GDM1 (cell line): ENCODE measurements at places on chromosomes 12 and 14.

DNA sequence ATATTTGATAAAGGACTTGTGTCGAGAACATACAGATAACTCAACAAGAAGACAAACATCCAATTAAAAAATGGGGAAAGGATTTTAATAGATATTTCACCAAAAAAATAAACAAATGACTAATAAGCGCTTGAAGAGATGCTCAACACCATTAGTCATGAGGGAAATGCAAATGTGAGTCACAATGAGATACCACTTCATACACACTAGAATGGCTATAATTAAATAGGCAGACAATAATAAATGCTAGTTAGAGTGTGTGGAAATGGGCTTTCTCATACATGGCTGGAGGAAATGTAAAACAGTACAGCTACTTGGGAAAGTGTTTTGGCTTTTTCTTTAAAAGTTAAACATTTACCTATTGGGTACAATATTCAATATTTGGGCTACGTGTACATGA is 34.8 kb downstream of the DLK1 start:
- no peak for DNase-seq

DNA sequence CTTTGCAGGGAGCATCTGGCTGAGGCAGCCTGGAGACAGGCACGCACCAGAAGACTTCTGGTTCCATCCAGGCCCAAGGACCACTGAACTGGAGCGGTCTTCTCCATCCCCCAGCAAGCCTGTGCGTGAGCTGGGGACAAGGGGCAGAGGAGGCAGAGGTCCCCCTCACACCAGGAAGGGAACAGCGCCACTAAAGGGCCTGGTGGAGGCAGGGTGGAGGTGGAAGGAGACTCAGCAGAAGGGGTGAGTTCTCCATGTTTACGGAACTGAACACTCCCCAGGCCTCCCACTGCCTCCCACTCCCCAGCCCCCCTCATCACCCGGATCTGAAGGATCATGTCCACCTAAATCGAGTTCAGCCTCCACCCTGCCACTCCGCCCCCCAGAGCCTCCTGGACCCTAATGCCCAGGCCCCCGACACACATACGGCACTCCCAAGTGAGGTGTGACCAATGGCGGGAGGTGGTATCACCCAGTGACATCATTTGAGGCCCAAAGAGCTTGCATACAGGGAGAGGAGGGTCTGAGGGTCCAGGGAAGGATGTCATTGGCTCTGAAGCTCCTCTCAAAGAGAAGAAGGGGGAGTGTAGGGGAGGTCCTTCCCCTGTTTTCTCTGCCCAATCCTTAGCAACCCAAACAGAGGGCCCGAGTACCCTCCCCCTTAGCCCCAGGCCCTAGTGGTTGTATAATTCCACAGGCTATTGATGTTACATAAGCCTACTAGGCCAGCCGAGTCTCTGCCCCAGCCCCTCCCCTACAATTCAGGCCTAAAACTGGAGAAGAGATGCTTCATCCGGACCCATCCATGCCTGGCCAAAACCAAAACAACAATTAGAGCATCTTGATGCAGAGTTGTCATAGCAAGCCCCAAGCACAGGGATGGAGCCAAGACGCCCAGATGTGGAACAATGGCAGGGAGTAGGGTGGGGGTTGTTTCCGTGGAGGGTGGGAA is 1.0 kb downstream of the FAIM2 start:
- no peak for DNase-seq

- no peak for DNase-seq
These were observed 75.2 kb downstream of the SPRING1 start for GRCh38 chr12:116662612-116663144.

DNA sequence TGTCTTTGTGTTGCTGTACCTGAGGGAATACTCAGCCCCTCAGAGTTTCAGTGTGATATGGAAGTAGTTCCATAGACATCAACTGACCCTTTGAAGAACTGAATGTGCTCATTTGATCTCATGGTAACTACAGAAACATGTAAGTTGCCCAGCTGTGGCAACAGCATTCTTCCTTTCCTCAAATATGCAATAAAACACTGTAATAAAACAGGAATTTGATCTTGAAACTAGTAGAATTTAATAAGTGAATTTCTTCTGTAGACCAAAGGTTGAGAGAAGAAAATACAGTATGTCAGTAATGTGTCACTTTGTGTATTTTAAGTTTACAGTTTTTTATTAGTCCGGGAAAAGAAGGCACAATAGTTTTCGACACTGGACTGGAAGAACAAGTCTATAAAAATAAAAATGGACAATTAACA is 31.9 kb downstream of the KCTD10 start:
- DNase-seq: no peak

GRCh38 chr14:55458800-55459515 is 18.5 kb upstream of the TBPL2 start:
- no peak for DNase-seq

DNA sequence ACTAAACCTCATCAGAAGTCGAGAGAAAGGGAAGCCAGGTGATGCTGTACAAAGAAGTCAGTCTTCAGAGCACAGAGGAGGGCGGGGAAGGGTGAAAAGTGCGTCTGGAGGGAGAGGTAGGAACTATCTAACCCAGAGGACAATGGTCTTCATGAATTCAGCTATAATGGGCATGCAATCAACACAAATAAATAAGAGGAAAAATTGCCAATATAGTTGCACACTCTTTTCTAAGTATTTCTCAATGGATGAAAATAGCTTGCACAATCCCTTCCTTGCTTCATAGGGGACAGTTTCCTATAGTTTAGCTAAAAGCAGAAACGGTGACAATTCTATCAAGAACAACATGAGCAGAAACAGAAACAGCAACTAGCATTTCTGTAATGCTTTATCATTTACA is 931.2 kb downstream of the AACS start:
- DNase-seq: no peak

DNA sequence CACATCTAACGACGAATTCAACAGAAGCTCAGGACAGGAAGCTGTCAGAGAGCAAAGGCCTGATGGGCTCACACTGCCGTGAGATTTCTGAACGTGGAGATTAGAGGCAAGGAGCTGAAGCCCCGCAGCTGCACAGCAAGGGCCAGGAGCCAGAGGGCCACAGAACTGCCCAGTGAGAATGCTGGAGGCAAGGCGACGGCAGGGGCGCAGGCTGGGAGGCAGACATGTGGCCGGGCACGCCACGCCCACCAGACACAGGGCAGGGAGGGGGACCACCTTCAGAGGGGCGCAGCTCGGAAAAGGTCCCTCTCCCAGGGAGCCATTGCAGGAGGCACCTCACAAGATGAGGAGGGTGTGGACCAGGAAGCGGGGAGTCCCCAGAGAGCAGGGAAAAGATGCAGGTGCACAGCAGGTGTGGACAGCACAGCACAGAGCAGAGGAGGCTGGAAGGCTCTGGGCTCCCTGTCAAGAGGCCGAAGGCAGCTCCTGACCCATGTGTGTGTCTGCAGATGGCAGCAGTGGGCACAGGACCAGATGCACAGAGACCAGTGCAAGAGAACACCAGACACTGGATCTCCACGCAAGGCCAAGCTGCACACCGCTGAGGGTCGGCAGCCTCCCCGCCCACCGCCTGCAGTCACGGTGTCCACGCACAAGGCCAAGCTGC is 23.0 kb downstream of the BTBD6 start:
- no peak for DNase-seq

DNA sequence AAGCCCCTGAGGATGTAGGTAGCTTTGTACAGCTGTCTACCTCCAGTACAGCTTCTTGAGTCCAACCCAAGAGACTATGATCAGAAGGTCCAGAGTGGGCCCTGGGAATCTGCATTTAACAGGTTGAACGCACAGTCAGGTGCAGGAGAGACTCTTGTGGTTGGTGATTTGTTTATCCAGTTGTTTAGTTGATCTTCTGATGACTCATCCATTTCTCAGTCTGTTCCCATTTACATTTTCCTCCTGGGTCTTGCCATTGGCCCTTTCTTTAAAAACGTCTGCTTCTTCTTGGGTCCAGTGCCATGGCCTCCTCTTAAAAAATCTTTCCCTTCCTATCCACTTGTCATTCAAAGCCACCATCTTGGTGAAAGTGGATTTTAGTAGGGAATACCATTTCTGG is 734.2 kb downstream of the MED13L start:
- DNase-seq: no peak

- DNase-seq: no peak
These were observed 15.7 kb upstream of the ACOT1 start for GRCh38 chr14:73521229-73521628.

DNA sequence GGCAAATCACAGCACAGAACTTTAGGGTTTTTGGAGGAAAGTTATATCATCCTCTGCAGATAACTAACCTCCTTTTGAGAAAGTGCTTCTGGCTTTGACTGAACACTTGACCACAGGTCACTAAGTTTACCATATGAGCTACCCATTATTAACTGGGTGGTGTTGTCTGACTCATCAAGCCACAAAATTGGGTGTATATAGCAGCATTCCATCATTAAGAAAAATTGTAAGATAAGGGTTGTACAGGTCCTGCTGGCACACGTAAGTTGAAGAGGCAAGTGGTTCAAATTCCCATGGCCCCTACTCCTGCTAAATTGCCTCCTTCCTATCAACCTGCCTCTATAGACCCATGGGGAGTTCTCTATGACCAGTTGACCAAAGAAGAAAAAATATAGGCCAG is 39.5 kb downstream of the L2HGDH start:
- no peak for DNase-seq

DNA sequence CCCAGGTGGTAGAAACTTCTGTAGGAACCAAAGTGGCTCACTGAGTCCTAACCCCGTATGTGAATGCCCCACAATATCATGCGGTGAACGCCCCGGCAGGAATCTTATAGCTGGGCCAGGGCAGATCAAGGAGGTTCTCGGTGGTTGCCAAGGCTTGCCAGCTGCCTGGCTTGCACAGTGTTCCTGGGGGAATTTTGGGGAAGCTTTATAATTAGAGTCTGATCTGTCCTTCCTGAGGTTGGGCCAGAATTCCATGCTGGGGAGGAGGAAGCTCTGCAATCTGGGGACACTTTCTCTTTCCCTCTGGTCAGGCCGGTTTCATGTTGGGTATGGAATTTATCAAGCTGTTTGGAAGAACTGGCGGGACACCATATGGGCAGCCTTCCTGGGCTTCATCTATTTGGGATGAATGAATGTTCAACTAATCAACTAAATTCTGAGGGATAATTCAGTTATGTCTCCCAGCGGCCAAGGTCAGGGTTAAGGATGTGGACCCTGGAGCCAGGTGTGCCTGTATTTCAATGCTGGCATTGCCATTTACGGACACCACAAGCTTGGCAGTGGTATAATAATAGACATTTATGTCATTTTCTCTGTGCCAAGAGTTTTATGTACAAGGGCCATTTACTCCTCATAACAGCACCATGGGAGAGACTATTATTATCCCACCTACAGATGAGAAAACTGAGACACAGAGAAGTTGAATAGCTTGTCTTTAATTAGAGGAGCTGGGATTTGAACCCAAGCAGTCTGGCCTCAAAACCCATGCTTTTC is 54.3 kb downstream of the SVOP start:
- DNase-seq: no peak

DNA sequence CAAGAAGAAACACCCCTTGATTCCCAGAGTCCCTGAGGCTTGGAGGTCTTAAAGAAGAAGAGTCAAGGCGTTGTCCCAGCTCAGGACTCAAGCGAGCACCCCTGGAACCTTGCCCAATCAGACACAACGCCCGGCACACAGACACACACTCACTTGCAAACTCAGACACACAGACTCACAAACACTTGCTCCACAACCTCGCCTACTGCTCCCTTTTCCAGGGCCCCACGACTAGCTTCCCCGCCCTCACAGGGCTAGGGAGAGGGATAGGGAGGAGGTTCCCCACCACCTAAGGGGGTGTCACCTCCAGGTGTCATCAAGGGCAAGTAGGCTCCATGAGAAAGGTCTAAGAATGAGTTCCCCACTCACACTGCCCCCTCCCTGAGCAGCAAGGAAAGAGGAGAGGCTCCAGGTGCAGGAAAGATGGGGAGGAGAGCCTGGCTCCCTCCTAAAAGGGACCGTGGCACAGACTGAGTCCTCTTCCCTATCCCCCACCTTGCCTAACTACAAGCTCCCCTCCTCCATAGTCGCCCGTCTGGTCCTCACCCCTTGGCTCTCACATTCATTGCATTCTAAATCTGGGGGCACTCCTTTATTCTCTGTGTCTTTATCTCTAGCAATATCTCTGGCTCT is 717 bp downstream of the WNT10B start:
- DNase-seq: no peak

GRCh38 chr14:74912801-74913200 is 10.3 kb downstream of the RPS6KL1 start:
- no peak for DNase-seq

DNA sequence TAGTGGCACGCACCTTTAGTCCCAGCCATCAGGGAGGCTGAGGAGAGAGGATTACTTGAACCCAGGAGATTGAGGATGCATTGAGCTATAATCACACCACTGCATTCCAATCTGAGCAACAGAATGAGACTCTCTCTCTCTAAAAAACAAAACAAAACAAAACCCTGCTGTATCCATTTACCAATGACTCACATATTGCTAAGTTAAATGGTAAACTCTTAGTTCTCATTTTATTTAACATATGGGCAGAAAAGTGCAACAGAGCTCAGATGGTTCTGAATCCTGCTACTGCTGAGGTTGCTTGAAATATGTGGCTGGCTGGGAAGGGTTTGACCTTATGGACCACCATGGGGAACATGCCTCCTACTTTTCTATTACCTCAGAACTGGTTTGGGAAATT is 33.7 kb upstream of the CCNT1 start:
- no peak for DNase-seq
